IPS-NIHi11 (cell line): ENCODE measurements at places on chromosomes 6 and 20.

- no peak for DNase-seq
Observed at GRCh38 chr6:12992770-12993169, 276.2 kb downstream of the PHACTR1 start.

GRCh38 chr20:49752201-49752903 lies 38.7 kb upstream of the B4GALT5 start:
- no peak for DNase-seq

DNA sequence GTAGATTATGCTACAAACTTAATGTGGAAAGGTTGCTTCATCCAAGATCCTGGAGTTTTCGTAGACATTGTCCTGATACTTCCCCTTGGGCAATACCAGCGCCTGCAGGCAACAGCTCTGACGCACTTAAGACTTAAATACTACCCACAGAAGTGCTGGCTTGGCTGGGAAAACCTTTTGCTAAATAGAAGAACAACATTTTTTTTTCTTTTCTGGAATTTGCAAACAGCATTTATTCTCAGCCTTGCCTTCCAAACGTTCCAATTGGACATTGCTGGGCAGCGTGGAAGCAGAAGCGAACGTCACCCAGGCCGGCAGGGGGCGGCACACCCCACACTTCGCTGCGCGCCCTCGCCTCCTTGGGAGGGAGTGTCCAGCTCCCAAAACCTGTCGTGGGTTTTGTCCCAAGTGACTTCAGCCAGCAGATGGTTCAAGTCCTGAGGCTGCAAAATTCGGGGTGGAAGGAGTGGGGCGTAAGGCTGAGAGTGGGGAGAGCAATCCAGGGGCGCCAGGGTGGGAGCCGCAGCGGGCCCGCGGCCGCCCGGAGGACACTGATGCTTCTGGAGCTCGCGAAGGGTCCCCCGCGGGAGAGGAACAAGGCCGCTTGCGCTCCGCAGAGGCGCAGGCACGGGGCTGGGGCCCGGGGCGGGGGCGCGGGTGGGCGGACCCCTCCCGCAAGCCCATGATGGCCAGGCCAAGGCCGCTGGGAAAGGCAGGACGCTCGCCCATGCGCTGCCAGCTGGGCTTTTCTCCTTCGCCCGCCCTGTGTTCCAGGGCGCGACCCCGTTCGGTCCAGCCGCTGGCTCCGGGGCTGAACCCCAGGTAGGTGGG lies 60.8 kb upstream of the MAP3K4 start:
- DNase-seq = peak; percentile 96

DNA sequence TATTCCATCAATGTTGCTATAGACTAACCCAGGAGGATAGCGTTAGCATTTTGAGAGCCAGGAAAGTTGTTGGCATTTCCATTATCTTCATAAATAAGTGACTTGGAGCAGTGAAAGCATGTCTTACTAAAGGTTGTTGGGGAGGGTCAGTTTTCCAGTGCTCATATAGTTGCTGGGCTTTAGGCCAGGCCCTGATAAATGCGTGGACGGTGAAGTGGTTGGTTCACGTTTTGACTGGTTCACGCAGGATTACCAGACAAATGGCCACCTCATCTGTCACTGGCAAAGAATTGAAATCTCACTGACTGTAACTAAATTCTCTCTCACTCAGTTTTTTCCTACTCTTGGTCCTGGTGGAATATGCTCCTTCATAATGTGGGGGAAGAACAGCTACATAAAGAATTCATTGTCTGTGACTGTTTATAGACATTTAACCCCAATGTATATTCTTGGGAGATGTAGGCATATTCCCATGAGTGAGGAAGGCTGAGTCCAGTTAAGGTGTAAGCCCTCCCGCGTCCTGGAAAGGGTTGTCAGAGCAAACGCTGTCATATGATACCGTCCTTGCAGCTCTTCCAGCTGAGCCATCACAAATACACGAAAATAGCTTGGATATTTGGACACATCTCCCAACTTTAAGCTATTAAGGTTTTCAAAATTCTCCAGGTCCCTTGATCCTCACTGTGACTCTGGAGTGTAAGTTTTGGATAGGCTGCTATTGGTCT lies 27.8 kb downstream of the LRRC1 start:
- DNase-seq = no peak

DNA sequence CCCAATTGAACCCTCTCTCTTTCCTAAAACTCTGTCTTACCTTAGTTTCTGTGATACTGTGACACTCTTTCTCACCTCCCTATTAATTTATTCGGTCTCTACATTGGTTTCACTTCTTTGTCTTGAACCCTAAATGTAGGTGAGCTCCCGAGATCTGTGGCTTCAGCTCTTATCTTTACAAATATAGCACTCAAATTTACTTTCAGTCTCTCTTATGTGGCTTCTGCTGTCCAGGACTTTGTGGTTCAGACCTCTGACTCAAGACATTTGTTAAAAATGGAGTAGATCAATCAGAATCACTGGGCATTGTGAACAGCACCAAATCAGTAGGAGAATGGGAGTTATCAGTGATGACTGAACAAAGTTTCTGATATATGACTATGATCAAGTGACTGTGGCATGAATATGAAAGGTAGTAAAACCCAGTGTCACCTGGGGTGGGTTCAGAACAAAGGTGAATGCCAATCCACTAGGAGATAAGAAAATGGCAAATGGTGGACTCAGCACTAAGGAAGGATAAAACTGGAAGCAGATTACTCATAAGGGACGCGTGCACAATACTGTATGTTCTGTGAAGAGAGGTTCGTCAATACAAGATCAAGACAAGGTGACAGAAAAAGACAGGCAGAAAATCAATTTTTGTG lies 27.2 kb downstream of the IL17F start:
- DNase-seq = no peak

- no peak for DNase-seq
Observed at GRCh38 chr20:598133-598850, 11.8 kb downstream of the TCF15 start.

DNA sequence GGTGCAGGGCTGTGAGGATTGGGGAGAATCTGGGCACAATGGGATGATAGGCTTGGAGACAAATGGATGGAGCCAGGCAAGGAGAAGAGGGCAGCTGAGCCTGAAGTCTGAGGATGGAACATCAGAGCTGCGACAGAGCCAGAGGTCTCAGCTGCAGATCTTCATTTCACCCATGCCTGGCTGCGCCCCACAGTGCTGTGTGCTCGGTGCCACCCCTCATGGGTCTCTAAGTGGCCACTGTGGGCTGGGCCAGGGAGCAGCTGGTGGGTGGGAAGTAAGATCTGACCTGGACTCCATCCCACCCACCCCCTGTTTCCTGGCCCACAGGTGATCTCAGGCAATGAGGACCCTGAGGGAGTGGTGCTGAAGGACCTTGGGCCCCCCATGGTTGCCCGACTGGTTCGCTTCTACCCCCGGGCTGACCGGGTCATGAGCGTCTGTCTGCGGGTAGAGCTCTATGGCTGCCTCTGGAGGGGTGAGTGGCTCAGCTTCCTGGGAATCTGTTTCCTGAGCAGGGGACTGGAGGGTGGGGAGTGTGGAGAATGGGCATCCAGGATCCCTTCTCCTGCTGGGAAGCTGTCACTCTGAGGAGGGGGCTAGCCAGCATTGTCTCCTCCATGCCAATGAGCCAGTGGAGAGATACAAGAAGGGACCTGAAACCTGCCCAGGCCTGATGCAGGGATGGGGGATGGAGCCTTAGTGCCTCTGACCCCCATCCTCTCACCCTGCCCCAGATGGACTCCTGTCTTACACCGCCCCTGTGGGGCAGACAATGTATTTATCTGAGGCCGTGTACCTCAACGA lies 6.5 kb downstream of the DDR1 start:
- DNase-seq = no peak

DNA sequence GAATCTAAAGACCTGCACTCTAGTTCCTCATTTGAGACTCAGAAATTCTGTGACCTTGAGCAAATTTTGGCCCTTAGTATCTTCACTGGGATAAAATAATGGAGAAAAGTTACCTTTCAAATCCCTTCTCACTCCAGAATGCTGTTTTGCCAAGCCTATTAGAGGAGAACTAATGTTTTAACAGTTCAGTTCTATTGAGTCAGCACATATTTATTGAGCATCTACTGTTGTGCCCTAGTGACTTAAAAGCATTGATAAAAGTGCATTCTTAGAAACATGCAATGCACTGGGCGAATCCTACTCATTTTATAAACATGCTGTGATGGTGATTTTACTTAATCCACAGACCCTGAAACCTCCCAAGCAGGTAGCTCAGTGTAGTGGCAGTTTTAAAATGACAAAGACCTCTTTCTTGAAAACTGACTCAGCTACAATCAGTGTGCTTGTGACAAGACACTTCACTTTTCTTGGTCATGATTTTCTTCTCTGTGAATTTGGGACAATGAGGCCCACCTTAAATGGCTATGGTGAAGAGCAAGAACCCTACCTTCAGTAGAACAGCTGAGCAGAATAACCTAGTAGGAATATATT lies 312.0 kb downstream of the ALDH8A1 start:
- no peak for DNase-seq

GRCh38 chr6:139338795-139339194 lies 35.7 kb downstream of the CITED2 start:
- no peak for DNase-seq

GRCh38 chr6:46876126-46876525 lies 45.6 kb downstream of the ADGRF5 start:
- DNase-seq = peak; percentile 74

GRCh38 chr20:46928580-46929132 lies 34.0 kb downstream of the EYA2 start:
- DNase-seq = no peak

DNA sequence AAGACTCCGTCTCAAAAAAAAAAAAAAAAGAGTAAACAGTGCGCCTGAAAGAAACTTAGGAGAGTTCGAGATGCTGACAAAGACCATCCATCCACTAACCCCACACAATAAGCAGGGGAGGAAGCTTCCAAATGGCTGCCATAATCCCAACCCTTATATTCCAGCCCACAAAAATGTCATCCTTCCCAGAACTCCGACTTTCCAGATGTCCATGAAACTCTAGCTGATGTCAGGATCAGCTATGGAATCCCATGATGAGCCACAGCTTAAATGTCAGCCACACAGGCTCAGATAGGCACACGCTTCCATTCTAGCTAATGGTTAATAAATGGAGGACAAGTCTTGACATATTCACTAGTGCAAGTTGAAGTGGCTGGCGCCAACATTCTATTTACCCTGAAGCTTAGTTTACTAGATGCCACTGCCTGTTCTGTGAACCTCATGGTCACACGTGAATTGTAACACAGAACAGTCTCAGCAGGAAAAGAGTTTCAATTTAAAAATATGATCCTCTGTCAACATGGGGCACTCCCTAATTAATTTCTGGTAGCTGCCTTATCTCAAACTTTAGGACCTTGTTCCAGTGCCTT lies 75.5 kb downstream of the FOXF2 start:
- no peak for DNase-seq

GRCh38 chr20:5810800-5811422 lies 60.7 kb downstream of the SHLD1 start:
- DNase-seq = no peak

GRCh38 chr20:62617711-62618483 lies 24.4 kb upstream of the SLCO4A1 start:
- DNase-seq = no peak

- no peak for DNase-seq
Observed at GRCh38 chr6:114063956-114064355, 93.0 kb upstream of the HDAC2 start.

GRCh38 chr20:59135093-59135492 lies 28.5 kb upstream of the ZNF831 start:
- DNase-seq = no peak

DNA sequence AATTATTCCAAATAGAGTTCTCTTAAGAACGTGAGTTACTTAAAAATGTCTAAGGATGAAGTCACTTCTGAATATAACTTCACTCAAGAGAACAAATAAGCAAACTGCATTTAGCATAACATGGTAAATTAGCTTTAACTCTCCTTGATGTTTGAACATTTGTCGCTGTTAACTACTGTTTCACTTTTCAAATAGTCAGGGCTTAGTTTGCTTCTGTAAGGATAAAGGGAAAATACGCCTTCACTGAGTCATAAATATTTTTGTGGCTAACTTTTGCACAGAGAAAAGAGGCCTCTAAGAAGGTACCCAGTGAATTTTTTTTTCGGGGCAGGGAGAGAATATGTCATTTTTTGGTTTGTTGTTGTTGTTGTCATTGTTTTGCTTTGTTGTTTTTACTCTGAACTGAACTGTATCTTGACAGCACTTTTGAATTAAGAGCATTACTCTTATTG lies 8.1 kb downstream of the PTPN1 start:
- no peak for DNase-seq

- no peak for DNase-seq
Observed at GRCh38 chr6:4370066-4370465, 234.7 kb upstream of the ECI2 start.

DNA sequence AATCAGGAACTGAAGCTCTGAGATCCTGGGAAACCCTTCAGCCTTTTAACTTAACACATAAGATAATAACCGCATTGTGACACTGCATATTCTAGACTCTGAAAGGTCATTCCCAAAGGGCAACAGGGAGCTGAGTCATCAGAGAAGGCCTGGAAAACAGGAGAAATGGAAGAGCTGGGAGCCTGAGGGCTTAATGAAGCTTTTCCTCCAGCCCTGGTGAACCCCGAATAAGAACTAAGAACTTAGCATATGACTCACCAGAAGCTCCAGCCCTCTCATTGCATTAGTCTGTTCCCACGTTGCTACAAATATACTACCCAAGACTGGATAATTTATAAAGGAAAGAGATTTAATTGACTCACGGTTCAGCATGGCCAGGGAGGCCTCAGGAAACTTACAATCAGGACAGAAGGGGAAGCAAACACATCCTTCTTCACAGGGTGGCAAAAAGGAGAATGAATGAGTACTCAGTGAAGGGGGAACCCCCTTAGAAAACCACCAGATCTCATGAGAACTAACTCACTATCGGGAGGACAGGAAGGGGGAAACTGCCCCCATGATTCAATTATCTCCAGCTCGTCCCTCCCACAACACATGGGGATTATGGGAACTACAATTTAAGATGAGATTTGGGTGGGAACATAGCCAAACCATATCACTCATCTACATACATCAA lies 648.5 kb downstream of the TFAP2A start:
- no peak for DNase-seq

- no peak for DNase-seq
Observed at GRCh38 chr20:54980103-54980960, 504.9 kb downstream of the DOK5 start.

DNA sequence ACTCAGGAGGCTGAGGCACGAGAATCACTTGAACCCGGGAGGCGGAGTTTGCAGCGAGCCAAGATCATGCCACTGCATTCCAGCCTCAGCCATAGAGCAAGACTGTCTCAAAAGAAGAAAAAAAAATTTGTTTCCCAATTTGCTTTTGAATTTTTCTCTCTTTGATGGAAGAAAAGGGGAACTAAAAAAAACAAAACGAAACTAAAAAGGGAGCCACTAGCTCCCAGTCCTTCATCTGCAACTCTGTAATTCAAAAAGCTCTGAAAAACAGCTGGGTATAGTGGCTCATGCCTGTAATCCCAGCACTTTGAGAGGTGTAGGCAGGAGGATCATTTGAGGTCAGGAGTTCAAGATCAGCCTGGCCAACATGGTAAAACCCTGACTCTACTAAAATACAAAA lies 9.5 kb downstream of the OVOL2 start:
- DNase-seq = no peak

GRCh38 chr6:26554697-26555504 lies 16.7 kb downstream of the HMGN4 start:
- no peak for DNase-seq
